ENCODE measurements at places on chromosomes 11 and 22.

GRCh38 chr11:78380615-78381051 lies 37.0 kb downstream of the GAB2 start:
- DNase-seq: no peak

DNA sequence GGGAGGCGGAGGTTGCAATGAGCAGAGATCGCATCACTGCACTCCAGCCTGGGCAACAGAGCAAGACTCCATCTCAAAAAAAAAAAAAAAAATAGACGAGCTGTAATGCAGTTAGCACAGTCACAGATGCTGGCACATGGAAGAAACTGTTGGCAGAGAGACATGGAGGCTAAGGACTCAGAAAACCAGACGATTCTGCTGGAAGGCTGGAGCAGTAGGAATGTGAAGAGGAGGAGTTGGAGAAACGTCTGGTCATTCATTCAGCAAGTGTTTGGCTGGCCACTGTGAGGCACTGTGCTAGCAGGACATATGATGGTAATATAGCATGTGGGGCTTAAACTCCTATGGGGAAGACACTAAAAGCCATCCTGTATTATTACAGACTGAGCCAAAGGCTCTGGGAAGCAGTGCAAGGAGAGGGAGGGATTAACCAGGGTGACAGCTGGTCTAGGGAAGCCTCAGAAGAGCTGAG lies 5.0 kb downstream of the UQCR10 start:
- DNase-seq: no peak

DNA sequence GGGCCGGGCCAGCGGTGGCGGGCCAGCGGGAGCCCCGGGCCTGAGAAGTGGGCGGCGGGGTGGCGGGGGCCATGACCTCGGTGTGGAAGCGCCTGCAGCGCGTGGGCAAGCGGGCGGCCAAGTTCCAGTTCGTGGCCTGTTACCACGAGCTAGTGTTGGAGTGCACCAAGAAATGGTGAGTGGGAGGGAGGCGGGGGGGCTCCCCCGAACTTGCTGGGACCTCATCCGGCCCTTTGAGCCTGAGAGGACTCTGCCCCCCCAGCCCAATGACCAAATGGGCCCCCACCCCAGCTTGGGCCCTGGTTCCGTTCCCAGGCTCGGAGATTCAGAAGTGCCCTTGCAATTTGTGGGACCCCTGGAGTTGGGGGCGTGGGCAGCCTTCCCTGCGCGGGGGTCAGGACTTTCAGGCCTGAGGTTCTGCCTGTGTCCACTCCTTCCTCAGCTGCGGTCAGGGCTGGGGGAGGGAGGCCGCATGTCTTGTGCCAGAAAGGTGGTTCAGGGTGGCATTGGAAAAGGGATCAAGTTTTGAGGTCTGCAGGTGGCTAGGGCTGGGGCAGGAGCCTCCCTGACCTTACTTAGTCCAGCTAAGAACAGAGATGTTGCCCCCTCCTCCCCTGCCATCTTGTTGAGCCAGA lies 496 bp downstream of the EHBP1L1 start:
- DNase-seq: no peak

DNA sequence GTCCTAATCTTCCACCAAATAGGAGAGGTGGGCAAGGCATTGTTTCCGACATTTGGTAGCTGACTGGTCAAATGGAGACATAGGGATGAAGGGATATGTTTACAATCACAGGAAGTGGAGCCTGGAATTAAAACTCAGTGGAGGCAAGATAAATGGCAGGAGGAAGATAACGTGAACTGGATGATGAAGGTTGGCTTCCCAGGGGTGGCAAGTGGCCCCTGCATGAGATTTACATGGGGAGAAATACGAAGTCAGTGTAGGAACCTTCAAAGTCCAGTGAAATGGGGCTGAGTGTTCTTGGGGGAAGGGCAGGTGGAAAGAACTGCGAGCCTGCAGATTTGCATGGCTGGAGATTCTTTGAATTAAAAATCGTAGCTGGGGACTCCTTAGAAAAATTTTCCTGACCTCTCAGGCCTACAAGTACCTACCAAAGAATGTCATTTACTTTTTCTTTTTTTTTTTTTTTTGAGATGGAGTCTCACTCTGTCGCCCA lies 724 bp upstream of the FOXRED2 start:
- DNase-seq: no peak

DNA sequence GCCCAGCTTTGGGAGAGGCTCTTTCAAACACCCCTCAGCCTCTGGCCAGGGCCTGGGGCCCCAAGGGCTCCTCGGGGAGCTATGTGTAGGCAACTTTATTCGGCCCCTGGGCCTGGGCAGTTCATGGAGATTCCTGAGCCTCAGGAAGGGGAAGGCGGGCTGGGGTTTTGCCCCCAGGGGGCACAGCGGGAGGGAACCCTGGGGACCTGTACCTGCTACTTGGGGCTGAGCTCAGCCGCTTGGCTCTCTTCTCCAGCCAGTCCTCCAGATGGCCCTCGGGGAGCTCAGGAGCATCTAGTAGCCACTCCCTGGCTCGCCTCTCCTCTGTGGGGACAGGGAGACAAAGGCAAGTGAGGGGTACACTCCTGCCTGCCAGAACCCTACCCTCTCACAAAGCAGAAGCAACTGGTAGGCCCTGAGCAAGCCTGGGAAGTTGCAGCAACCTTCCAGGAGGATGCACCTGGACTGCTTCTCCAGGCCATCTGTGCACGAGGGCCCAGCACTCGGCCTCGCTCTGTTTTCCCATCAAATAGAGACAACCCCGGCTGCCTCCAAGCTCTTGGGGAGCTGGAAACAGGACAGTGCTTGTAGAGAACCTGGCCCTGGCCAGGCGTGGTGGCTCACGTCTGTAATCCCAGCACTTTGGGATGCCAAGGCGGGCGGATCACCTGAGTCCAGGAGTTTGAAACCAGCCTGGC lies 18.5 kb downstream of the CABP7 start:
- no peak for DNase-seq

GRCh38 chr22:25883482-25884033 lies 141.6 kb downstream of the MYO18B start:
- no peak for DNase-seq

- no peak for DNase-seq
Measured at GRCh38 chr22:40877488-40877887, 15.6 kb upstream of the DNAJB7 start.

- DNase-seq: no peak
Measured at GRCh38 chr11:77038825-77039326, 4.7 kb downstream of the B3GNT6 start.

DNA sequence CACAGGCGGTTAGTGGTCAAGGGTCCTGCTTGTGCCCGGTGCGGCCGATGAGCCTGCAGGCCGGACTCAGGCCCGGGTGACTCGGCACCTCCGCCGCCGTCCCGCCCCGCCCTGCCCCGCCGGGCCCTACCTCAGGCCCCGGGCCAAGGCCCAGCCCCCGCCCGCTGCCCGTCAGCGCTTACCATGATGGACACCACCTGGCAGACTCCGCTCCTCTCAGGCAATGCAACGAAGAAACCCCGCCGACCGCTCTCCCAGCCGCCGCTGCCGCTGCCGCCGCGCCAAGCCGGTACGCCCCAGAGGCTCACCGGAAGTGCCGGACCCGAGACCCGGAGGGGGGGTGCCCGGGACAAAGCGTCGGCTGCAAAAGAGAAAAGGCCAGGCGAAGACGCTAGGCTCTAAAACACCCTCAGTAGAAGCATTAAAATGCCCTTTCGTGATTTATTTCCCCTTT lies at the start of gene UFD1:
UFD1 (minus strand) TSS at position 293 of the 454 bp plus-strand sequence; CDS start at position 185, 108 bp downstream.
- peak; percentile 63 for DNase-seq

DNA sequence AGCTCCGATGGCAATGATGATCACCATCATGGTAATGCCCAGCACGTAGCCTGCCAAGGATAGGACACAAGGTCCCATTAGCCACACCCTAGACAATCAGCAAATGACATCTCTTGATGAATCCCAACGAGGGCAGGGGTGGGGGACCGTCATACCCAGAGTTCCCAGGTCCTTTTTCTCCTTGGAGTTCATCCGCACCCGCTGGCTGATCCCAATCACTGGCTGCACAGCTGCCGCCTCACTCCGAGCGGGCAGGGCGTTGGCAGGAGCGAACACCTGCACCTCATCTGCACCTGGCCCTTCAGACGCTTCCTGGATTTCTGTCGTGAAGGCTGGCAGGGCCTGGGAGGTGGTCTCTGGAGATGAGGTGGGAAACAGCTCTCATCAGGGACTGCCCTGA lies 2.9 kb downstream of the PIK3IP1 start:
- DNase-seq: no peak

GRCh38 chr11:10208131-10208575 lies 85.9 kb downstream of the SBF2 start:
- no peak for DNase-seq

- DNase-seq: peak; percentile 64
Measured at GRCh38 chr11:94543695-94544645, at the start of gene FUT4. Gene FUT4 (plus strand): TSS chr11:94543921. CDS start chr11:94544134, 213 bp downstream.

- no peak for DNase-seq
Measured at GRCh38 chr11:12175694-12176241, 65.4 kb downstream of the MICAL2 start.

- no peak for DNase-seq
Measured at GRCh38 chr11:80443177-80443576, 1002.3 kb upstream of the TENM4 start.

- no peak for DNase-seq
Measured at GRCh38 chr22:23828800-23829680, 9.8 kb downstream of the DERL3 start.

GRCh38 chr11:118046051-118046963 lies 30.6 kb upstream of the TMPRSS4 start:
- DNase-seq: no peak

GRCh38 chr11:97548280-97548679 lies 1158.5 kb downstream of the JRKL start:
- DNase-seq: no peak

- no peak for DNase-seq
Measured at GRCh38 chr11:106121570-106122320, 44.3 kb downstream of the AASDHPPT start.

DNA sequence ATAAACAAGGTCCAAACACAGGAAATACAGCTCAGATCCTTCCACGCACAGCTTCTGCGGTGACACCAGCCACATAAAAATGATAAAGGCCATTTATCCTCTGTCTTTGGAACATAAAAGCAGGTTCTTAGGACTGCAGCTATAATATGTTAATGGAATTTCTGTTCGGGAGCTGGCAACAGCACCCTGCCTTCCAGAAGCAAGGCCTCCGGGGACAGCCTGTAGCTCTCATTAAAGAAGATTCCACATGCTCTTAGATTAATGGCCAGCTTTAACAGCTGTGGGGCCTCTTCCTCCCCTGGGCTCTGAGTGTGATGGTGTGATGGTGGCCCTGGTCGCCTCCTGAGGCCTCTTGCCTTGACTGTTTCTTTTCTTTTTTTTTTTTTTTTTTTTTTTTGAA lies 137.3 kb downstream of the CACNA1I start:
- DNase-seq: no peak

- no peak for DNase-seq
Measured at GRCh38 chr11:88404391-88404790, 66.9 kb upstream of the CTSC start.

GRCh38 chr11:37948258-37948657 lies 1350.2 kb upstream of the RAG2 start:
- DNase-seq: no peak

DNA sequence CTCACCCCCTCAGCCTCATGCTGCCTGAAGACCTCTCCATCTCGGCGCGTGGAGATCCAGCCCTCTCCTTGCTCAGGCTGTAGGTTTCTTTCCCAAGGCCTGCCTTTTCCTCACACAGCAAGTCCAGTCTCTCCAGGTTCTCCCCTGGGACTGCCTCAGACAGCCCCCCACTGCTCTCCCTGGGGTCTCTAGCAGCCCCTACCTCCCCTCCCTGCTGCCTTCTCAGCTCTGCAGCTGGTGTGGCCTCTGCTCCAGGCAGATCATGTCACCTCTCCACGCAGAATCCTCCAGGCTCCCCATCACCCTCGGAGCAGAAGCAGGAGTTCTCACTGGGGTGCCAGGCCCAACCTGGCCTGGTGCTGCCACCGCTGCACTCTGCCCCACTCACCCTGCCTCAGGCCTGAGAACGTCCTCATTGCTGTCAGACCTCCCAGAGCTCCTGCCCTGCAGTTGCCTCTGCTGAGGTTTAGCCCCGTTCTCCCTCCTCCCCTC lies 15.2 kb downstream of the SMARCB1 start:
- no peak for DNase-seq

- no peak for DNase-seq
Measured at GRCh38 chr11:131483877-131484276, 113.5 kb downstream of the NTM start.

- no peak for DNase-seq
Measured at GRCh38 chr11:20363500-20364340, at the start of gene HTATIP2. Gene HTATIP2 (plus strand): TSS chr11:20363714. CDS start chr11:20364238, 524 bp downstream.

DNA sequence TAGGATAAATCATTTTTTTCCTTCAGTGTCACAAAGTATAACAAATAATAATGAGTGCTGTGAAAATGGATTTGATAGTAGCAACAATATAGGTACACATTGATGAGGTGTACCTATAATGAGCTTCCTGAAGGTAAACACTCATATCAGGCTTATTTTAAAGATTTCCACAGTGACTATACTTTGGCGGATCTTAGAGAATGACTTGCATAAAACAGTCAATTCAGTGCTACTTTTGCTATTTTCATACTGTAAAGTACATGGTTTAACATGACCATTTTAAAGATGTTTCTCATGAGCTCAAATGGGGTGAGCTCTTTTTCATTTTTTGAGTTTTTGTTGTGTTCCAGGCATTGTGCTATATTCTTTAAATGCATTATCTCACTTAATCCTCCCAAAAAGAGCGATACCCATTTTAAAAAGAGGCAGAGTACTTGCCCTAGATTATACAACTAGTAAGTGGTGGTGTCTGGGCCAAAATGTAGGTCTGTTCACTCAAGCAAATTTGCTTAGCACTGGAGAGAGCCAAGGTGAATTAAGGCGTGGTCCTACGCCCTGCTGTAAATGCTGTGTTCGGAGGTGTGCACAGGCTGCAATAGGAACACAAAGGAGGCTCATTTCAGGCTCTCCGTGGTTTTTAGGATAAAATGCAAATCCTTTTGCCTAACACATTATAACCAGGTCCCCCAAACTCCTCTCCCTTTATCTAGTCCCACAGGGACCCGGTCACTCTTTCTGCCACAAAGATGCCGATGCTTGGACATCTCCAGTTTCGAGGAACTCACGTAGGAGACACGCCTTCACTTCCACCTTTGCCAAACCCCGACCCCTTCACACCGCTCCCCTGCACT lies 617 bp upstream of the ALKBH3 start:
- no peak for DNase-seq

GRCh38 chr22:27163162-27164137 lies 506.1 kb downstream of the MIAT start:
- DNase-seq: no peak

GRCh38 chr11:28139841-28140415 lies 31.7 kb downstream of the METTL15 start:
- no peak for DNase-seq

GRCh38 chr11:1009991-1010390 lies 26.5 kb downstream of the MUC6 start:
- DNase-seq: no peak

DNA sequence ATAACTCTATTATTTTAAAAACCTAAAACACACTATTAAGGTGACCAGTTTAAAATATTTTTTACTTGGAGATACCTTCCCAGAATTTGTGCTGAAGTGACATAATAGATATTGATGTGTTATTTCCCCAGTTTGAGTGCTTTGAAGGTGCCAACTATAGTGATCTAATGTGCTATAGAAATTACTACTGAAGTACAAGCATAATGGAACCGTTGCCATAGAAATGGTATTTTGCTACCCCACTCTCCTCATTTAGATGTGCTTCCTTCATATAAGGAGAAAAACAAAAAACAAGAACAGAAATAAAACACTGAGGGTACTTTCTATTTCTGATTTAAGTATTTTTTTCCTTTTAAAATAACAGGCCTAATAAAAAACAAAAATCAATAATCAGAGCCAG lies 19.2 kb downstream of the DDI1 start:
- DNase-seq: no peak
